ENCODE measurements at places on chromosomes 2 and 18. TPM values are rescaled to one million over a fixed set of nuclear protein-coding genes. Genes with fewer than 3 reads are reported as not detected.

IL36G gene
- not detected for total RNA-seq

KIF5C gene
- total RNA-seq: 11.0 TPM

UCN gene
- 2.3 TPM for total RNA-seq

DNA sequence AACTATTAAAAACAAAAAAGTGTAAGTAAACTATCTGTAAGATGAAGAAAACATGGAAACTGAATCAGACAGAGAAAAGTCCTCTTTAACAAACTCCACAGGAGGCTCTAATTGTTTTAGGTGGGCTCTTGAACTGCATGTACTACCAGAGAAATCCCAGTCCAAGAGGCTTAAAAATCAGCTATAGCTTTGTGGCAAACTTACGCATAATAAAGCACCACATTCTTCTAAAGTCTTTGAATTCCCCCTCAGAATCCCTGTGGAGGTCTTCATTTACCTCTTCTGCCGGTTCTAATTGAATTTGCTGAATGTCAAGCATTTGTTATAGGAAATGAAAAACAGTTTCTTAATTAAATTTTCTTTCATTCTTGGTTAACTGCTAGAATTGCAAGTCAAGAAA, 40.8 kb downstream of the CHN1 start:
- DNase-seq: no peak

DNA sequence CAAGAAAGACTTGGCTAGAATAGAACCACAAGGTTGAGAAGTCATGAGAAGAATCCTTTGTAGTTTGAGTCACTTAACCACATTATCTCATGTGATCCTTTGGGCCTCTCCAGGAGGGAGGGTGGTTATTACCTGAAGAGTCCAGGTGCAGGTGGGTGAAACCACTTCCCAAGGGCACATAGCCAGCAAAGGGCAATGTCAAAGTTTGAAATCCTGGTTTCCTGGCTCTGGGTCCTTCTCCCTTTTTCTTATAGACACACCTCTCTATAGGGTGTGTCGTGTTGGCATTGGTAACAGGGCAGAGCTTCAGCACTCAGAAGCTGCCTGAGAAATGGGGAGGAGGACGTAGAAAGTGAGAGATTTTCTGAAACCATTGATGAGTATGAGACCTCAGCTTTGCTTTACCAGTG, 137.9 kb downstream of the MGAT5 start:
- DNase-seq: no peak

DNA sequence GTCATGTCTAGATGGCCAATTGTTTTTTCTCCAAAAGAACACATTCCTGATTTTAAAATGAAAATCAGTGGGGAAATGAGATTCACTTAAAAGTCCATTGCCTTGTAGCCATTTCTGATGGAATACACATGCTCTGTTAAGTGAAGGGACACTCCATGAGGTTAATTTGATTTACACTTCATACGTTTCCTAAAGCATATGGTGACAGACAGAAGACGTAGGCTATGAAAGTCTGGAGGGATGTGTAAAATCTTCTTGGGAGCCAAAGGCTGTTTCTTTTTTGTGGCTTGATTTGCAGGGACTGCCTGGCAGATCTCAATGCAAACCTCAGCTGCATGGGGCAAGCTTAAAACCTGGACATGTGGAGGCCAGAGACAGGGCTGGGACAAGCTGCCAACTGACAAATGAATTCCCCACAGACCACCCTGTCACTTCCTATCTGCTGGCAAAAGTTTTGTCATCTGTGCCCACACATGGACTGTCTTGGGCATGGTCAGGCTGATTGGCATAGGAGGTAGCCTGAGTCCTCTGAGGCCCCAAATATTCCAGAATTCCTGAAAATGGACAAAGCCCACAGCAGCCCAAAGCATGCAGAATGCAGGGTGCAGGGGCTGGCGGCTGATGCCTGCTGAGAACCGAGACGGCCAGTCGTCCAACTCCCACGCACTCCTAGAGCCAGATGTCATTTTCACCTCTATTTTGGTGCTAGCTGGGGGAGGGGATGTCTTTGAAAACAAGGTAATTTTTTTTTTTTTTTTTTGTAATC, 73.9 kb downstream of the SDC1 start:
- no peak for DNase-seq

DNA sequence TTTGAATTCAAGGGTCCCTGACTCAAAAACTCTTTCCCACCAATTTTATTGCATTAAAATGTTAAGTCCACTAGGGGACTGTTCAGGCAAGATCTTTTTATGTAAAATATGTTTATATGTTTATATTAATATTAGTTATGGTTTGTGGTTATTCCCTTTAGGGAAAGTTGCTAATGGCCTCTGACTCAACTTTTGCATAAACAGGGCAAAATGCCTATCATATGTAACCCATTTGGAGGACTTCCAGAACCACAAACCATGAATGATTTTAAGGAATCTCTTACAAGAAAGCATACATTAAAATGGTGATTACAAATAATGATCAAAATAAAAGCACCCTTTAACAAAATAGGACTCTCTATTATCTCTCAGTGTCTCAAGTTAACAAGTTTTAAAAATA, 1484.5 kb upstream of the ZEB2 start:
- DNase-seq: no peak

- DNase-seq: no peak
These were observed 57.8 kb downstream of the CYB5A start for GRCh38 chr18:74233933-74234325.

DNA sequence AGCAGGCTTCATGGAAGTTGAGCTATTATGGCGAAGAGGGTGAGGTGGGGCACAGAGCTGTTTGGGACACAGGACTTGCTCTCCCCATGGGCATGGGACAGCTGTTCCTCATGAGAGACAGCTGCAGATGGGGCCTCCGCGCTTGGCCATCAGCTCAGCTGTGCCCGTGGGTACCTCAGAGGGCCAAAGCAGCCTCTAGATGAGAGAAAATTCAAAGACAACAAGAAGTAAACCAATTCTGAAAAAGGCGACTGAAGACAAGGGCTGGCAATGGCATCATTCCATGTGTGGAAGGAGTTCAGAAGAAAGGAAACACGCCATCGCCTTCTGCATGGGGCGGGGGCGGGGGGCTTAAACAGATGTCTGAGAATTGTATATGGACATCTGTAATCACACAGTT, 136.2 kb downstream of the BCL2 start:
- DNase-seq: no peak

DNA sequence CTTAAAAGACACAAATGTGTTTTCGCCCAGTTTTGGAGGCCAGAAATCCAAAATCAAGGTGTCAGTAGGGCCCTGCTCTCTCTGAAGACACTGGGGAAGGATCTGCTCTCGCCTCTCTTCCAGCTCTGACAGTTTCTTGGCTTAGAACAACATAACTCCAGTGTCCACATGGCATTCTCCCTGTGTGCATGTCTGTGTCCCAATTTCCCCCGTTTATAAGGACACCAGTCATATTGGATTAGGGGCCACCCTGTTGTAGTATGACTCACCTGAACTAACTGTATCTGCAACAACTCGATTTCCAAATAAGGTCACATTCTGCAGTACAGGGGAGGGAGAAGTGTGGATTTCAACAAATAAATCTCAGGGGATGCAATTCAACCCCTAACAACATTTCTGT, 263.2 kb downstream of the SS18 start:
- no peak for DNase-seq

DNA sequence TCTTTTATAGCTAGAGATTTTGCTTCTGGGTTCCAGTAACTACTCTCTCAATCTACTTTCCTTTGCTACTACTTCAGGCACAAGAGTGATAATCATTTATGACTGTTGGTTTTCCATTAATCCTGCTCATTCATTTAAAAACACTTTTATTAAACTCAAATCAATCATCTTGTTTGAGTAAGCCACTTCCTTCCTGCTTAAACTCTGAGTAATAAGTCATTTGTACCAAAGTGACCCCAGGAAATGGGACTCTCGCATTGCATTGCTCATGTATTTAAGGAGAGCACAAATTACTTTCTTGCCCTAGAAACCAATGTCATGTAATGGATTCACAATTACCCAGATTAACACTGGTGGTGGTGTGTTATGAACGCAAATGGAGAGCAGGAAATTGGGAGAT, 270.7 kb upstream of the HNMT start:
- DNase-seq: no peak

DNA sequence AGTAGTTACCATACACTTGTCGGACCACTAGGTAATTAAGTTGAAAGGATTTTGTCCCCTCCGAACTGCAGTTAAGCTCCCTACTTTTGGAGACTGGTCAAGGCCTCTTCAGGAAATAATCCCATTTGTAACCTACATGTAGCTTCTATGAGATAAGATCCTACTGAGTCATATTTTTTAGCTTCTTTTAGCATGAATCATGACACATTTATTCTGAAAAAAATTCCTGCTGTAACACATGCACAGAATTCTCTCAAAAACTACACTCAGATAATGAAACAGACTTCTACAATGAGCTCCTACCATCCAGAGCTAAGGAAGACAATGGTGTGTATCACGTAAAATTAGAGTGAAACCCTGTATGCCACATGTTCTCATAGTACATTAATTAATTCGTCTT, 100.7 kb upstream of the CCDC195 start:
- DNase-seq: no peak

GRCh38 chr2:46870051-46870839, 45.4 kb downstream of the MCFD2 start:
- no peak for DNase-seq

DNA sequence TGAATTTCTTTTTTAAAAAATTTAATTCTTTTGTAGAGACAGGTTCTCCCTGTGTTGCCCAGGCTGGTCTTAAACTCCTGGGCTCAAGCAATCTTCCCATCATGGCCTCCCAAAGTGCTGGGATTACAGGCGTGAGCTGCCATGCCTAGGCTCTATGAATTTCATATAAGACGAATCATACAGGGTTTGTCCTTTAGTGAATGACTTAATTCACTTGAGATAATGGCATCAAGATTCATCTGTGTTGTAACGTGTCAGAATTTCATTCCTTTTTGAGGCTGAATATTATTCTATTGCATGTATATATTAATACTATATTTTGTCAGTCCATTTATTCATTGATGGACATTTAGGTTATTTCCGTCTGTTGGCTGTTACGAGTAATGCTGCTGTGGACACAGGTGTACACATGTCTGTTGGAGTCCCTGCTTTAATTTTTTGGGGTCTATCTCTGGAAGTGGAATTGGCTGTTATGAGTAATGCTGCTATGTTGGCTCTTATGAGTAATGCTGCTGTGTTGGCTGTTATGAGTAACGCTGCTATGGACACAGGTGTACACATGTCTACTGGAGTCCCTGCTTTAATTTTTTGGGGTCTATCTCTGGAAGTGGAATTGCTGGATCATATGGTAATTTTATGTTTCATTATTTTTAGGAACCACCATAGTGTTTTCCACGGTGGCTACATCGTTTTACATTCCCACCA, 210.6 kb downstream of the CAMKMT start:
- DNase-seq: no peak

- DNase-seq: no peak
These were observed 60.0 kb downstream of the TMEM131 start for GRCh38 chr2:97935719-97936161.

DNA sequence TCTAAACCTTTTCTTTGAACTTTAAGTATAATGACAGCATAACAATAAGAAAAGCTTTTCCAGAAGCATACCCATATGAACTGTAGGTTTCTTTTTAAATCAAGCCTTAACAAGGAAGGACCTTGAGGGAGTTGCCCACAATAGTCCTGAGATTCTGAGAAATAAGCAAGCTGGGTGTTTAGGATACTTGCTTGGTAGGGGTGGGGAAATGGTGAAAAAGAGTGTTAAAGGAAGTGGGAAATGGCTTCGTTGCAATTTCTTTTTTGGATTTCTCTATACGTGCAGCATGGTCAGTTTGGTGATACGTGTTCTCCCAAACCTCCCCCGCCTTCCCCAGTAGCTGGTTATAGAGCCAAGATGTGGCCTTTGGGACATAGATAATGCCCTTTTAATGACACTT, 17.2 kb downstream of the INSIG2 start:
- DNase-seq: no peak

DNA sequence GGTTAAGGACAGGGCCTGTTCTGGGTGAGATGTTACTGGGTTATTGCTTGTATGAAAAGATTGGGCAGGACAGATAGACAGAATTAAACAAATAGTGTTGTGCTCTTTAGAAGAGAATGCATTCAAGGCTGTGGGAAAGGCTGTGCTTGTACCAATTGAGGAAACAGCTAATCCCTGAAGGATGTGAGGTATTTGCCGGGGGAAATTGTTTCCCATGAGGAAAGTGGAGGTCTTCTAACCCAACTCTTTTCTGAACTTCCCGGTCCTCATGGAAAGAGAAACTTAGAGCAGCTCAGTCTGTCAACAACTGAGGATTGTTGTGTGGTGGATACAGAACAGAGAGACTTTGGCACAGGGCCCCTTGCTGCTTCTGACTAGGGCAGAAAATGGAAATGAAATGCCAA, 9.5 kb downstream of the SLC1A4 start:
- DNase-seq: no peak

GRCh38 chr2:33785201-33786106, 186.4 kb upstream of the FAM98A start:
- no peak for DNase-seq

DNA sequence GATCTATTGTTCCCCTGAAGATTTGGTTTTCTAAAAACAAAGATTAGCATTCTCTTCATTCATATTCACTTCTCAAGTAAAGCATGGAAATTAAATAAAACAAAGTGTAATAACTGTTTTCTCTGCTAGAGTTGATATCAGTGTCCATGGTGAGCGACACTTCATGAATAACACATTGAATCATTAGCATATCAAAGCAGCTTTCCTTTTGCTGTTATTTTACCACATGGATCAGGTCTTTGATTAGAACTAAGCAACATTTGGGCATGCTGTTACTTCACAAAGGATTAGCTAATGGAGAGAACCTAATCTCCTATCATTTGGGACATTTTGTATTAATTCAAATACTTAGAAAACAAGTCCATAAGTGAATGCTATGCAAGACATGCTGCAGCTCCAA, 368.8 kb upstream of the CDH19 start:
- DNase-seq: no peak

GRCh38 chr2:158319269-158319668, 137.3 kb downstream of the CCDC148 start:
- DNase-seq: no peak

DNA sequence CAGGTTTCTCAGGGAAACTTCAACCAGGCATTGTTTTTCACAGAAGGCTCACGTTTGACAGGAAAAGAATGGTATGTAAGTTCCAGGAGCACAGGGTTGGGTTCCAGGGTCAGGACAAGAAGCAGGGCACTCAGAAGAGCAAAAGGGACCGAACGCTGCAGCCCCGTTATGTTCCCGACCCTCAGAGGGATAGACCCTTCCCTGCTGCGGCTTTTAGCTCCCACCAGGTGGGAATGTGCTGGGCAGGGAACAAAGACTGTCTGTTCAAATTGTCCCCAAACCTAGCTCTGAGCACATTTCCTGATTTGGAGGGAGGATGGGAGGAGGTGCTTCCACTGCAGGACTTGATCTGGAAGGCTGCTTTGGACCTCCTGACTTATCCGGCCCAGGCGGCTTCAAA, 130.1 kb downstream of the RAB3GAP1 start:
- no peak for DNase-seq

Data from uterus (tissue), 4 donors.